ENCODE measurements at places on chromosomes 2 and 18.

DNA sequence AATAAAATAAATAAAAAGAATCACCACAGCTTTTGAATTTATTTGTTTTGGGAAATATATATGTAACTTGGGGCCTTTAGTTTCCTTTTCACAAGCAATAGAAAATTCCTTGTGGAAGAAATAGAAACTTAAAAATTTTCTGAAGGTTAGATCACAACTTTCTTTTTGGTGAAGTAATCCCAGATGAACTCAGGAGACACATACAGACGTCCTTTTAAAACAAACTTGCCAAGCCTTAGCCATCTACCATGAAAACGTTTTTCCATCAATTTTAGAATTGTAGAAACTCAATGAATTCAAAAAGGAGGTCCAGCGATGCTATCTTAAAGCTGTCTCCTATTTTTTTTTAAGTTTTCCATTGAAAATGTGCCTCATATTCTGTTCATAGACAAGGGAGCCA, 225.6 kb downstream of the ASXL3 start:
- DNase-seq: no peak

- no peak for DNase-seq
These were observed 8.0 kb downstream of the MC5R start for GRCh38 chr18:13831864-13832508.

DNA sequence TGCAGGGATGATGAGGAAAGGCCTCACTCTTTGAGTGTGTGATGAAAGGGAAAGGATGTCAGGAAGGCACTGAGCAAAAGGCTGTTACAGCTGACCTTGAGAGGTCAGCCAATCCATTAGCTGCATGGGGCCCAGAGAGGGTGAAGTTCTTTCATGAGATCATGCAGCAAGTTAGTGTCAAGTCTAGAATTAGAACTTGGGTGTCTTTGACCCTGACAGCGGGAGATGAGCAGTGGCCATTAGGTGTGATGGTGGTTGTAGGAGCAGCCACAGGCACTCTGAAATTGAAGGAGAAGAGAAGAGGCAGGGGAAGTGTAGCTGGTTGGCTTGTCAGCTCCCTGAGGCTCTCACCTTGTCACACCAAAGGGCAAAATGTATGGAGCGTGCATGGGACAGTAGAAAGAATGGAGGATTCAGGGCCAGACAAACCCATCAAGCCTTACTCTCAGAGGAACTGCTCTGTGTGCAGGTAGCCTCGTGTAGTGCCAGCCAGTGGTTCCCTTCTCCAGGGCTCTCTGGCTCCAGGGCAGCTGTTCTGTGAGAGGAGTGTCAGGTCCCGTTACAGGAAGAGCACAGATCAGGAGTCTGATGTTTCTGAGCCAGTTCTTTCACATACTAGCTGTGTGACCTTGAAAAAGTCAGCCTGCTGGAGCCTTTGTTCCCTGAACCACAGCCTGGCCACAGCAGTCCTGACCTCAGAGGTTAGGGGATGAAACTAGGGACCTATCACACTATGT, 35.9 kb downstream of the MAP4K4 start:
- DNase-seq: no peak

GRCh38 chr18:37476182-37476581, 89.4 kb downstream of the CELF4 start:
- DNase-seq: no peak

- no peak for DNase-seq
These were observed 39.9 kb downstream of the RAB10 start for GRCh38 chr2:26073830-26074229.

DNA sequence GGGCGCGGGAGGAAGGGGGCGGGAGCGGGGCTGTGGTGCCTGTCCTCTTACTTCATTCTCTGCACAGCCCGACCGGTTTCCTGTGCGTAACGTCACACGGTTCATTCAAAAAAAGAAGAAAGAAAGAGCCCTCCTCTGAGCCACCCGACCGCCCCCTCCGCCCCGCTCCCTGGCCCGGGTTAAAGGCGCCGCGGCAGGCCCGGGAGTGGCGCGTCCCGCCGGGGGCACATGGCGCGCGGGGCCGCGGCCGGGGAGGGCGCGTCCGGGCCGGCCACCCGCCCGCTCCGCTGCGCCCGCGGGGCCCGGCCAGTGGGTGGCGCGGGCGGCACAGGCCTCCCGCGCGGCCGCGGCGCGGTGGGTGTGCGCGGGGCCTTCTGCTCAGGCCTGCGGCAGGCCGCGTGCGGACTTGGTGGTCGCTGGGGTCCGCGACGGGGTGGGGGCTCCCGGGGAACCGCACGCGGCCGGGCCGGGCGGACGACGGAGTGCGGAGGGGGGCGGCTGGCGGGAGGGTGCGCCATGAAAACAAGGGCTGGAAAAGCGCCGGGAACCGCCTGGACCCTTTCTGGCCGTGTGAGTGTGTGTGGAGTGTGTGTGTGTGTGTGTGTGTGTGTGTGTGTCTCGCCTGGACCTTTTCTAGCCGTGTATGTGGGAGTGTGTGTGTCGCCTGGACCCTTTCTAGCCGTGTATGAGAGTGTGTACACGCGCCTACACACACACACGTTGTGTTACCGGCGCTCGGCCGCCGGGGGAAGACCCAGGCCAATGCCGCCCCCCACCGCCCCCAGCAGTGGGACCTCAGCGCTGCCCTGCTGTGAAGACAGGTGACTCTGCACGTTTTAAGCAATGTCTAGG, 780 bp upstream of the BCL2 start:
- peak; percentile 88 for DNase-seq

DNA sequence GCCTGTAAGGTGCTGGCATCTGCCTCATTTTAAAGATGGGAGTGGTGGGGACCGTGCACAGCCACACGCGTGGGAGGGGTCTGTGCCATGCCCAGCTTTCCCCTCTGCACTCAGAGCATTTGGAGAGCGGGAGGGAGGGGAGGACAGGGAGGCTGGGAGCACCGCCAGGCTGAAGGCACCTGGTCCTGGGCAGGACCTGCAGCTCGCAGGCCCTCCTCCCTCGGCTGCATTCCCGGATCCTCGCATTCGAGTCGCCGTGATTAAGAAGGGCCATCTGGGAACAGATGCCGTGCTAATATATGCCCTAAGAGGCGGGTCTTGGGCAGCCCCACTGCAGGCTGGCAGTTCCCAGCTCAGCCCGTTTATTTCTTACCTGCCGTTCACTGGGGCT, 84.0 kb downstream of the PTGR3 start:
- no peak for DNase-seq

DNA sequence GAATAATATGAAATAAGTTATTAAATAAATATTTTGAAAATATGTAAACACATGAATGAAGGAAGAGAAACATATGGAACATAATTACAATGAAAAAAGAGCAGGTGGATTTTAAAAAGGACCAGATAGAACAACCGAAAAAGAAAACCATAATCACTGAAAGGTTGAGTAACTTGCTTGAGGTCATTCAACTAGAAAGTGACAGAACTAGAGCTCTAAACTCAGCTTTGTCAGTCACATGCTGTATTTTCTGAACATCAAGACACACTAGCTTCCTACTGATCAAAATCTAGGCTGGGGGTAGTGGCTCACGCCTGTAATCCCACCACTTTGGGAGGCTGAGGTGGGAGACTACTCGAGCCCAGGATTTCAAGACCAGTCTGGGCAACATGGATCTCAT, 30.0 kb upstream of the ITGAV start:
- no peak for DNase-seq

GRCh38 chr2:106030287-106031268, 163.5 kb downstream of the UXS1 start:
- DNase-seq: peak; percentile 49

- no peak for DNase-seq
These were observed 16.0 kb upstream of the LINC00305 start for GRCh38 chr18:64164883-64165282.

GRCh38 chr2:172735582-172736423, at the start of gene RAPGEF4:
TSS of gene RAPGEF4 (plus strand) at chr2:172735845. CDS start at chr2:172735984, 139 bp downstream.
- DNase-seq: peak; percentile 74

- no peak for DNase-seq
These were observed 341.5 kb upstream of the ETAA1 start for GRCh38 chr2:67055387-67056304.

- DNase-seq: no peak
These were observed 69.4 kb downstream of the CABLES1 start for GRCh38 chr18:23204589-23205235.

- DNase-seq: no peak
These were observed 226.7 kb downstream of the ERBB4 start for GRCh38 chr2:212311807-212312404.

DNA sequence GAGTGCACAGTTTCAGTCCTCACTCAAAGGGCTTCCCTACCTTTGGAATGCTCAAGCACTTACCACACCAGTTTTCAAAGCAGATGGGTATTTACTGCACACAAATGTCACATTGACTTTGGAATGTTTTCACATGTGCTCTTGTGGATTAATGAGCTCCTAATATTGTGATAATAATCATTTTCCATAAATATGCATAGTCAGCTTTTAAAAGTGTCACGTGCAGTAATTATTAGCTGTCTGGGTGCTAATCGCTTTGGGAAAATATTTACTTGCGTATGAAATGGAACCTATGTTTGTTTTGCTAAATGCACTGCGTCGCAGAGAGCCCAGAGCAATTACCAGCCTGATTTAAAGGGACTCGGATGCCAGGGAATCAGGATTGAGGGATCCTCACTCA, 229.3 kb downstream of the SMAD2 start:
- no peak for DNase-seq

GRCh38 chr2:144081272-144081671, 438.6 kb downstream of the ZEB2 start:
- DNase-seq: no peak

DNA sequence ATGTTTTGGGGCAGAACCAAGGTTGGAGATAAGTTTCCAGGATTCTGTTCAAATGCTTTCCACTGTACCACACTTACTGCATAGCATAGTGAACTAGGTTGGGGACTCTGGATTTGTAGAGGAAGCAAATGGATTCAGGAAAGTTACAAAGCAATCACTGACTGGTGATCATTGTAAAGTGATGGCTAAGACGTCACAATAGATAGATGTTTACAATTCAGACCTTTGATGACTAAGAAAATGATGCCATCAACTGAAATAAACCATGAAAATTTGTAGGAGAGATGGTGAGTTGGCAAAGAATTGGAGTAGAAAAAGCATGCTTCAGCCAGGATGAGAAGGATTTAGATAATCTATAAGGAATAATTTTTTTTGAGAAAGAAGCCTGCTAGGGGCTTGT, 178.0 kb downstream of the UBE2E3 start:
- no peak for DNase-seq

GRCh38 chr2:8847400-8847799, 10.0 kb upstream of the KIDINS220 start:
- DNase-seq: no peak

DNA sequence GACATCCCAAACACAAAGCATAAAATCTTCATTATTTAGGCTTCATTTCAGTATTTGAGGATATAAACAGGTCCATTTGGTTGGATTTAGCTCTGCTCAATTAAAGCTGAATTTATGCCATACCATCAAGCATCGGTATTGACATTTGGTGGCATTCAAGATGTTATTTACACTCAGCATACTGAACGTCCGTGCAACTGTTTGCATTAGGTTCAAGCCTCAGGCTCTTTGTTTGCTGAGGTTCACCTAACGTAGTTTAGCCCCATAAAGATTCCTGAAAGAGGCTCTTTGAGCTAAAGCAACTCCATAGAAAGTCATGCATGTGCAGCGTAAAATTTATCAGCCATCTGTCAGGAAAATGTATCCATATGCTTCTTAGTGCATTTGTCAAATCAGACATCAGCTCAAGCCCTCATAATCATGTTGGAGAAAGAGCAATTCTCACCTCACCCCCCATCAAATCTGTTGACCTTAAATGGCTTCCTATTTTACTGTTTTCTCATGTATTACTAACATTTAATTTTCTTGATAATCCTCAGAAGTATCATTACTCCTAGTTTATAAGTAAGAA, 366.9 kb downstream of the EPHA4 start:
- no peak for DNase-seq

GRCh38 chr2:48723129-48723528, 32.4 kb downstream of the LHCGR start:
- no peak for DNase-seq

- DNase-seq: no peak
These were observed 79.8 kb upstream of the CYRIA start for GRCh38 chr2:16745466-16745865.

GRCh38 chr2:85754313-85755095, 713 bp downstream of the ATOH8 start:
- peak; percentile 79 for DNase-seq

- DNase-seq: no peak
These were observed 349.4 kb upstream of the SPRED2 start for GRCh38 chr2:65781756-65782155.

DNA sequence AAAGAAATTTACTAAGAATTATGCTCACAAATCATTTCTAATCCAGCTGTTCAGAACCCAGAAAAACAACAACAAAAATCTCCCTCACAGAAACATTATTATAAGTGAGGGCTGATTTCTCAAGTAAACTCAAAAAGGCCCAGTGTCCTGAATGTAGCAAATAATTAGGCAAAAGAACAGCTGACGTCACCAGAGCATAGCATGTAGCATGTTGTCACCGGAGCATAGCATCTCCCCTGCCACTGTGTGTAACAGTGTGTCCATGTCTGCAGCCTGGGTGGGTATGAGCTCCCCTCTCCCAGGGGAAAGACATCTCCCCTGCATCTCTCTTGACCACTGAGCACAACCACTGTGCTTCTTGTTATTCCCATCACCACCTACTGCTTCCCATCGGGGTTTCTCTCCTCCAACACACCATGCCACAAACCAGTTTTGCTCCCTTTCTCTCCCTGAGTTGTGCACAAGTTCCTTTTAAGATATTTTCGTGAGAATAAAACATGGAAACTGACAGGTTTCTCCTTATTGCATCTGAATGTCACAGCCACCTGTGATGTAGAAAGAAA, 126.7 kb downstream of the CABYR start:
- no peak for DNase-seq

DNA sequence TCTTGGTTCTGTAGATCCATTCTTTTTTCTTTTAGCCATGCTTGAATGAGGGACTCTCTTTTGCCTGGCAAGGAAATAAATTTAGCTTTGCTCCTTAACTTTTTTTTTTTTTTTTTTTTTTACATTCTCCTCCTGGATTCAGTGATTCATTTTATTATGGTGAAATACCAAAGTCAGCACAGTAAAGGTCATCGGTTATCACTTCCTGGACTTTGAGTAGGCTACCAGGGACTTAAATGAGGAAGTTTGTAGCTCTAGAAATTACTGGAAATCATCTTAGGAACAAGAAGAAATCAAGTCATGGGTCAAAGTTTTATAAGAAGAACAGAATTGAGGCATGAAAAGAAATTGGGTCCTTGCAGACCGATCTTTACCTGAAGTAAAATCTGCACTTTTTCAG, 75.0 kb downstream of the SOCS6 start:
- no peak for DNase-seq

GRCh38 chr2:240112914-240113690, 23.0 kb downstream of the COPS9 start:
- DNase-seq: no peak

Data from right kidney (tissue), 9 donors.